ENCODE measurements at places on chromosomes 2 and 18.

GRCh38 chr18:13233787-13234783, 15.5 kb downstream of the LDLRAD4 start:
- DNase-seq = no peak

- no peak for DNase-seq
These were observed 126.0 kb downstream of the GLI2 start for GRCh38 chr2:120861576-120862191.

DNA sequence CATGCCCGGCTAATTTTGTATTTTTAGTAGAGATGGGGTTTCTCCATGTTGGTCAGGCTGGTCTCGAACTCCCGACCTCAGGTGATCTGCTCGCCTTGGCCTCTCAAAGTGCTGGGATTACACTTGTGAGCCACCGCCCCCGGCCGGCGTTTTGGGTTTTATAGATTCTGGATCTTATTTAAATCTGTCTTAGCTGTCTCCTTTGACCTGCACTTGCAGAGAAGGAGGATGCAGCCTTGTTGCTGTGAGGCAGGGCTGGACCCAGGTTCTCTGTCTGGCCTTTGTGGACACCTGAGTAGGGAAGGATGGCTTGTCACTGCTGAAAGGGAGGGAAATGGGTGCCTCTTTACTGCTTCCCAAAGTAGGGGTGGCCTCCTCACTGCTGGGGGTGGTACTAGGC, 83.0 kb upstream of the HS6ST1 start:
- no peak for DNase-seq

DNA sequence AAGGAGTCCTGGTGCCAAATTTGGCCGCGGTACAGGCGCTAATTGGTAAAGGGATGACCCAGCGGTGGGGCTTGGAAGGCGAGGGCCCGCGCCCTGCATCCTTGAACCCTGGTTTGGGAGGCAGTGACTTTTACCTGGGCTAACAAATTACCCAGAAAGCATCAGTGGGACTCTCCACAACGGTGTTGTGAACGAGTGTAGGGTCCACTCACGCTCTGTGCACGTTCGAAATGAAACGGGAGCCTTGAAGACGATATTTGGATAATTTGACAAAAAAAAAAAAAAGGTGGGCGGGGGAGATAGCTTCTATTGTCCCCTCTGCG, 3.0 kb upstream of the PAX3 start:
- DNase-seq = no peak

GRCh38 chr18:10322435-10322834, 132.0 kb upstream of the APCDD1 start:
- DNase-seq = no peak

GRCh38 chr2:24080701-24081100, 3.9 kb downstream of the TP53I3 start:
- DNase-seq = no peak

- peak; percentile 90 for DNase-seq
These were observed 53.7 kb upstream of the ARL4C start for GRCh38 chr2:234550511-234551107.

GRCh38 chr2:72150861-72151356, 3.2 kb upstream of the CYP26B1 start:
- DNase-seq = no peak

GRCh38 chr18:56189615-56190014, 448.8 kb downstream of the TXNL1 start:
- no peak for DNase-seq

- no peak for DNase-seq
These were observed 168.3 kb downstream of the PRPF40A start for GRCh38 chr2:152548996-152549395.

GRCh38 chr2:113133704-113134598, 6.6 kb downstream of the IL1RN start:
- peak; percentile 8 for DNase-seq

DNA sequence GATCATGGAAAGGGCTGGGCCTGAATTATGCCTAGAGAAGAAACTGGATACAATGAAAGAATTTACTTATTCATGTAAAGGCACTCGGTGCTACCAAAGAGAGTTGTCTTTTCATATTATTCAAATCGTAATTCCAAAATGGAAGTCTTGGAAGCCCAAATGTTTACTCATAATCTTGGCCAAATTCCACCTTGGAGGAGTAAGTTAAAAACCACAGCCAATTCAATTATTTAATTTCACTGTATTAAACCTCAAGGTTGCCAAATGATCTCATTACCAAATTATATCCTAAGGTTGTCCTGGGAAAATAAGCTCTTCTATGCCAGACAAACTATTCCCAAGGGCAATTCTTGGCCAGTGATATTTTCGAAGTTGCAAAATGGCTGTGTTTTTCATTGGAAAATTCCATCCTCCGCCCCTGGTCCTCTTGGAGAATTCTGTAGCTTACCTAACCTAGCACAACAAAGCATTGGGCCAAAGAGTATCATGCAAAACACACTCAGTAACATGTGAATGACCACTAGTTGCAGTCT, 11.1 kb upstream of the VPS4B start:
- no peak for DNase-seq

DNA sequence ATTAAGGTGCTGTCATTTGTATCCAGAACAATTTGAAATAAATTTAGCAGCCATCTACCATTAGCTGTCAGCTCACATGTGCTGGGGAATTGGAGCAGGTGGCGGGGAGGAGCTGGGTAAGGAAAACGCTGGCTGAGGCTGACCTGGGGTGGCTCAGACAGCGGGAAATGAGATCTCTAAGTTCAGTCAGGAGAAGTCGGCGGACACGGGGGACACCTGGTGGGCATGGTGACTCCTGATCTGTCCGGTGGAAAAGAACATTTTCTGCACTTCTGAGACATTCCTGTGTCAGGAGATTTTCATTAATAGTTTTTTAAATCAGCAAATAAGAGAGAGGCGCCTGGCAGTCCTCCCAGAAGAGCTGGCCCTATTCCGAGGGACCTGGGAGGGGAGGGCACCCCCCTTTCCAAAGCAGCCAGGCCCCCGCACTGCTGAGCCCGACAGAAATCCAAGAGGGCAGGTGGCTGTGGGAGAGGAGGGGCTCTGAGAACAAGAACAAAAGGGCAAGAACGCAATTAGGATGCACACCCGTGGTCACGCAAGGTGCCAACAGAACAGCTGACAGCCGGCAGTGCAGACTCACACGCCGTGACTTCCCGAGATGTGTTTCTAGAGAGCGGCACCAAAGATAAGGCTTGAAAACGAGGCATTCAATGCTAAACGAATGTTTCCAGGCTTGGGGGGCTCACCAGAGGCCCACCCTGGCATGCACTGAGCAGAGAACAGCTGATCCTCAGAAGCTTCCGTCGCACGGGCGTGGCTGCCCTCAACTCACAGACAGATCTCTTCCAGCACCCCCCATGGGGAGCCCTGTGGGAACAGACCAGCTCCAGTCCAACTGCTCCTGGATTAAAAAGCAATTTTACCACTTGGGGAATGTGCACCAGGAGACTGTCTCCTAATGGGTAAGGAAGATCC, 26.4 kb downstream of the SLC66A2 start:
- DNase-seq = no peak

DNA sequence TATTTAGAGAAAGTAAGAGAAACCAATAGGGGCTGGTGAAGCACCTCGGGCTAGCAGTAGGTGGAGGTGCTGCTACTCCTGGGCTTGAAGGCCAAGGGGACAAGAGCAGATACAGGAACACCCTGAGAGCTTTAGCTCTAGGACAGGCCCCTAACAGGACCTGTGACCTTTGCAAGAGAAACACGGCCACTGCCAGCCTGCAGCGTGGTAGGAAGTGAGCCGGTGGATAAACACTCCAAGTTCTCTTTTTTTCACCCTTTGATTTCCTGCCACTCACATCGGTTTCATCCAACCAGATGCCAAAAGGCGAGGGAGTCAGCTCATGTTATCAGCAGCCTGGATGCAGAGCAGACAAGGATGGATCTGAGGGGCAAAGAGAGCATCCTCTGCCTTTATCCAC, 66.8 kb upstream of the SPRED2 start:
- DNase-seq = no peak

- peak; percentile 93 for DNase-seq
These were observed 103.0 kb downstream of the HNRNPLL start for GRCh38 chr2:38499548-38500282.

DNA sequence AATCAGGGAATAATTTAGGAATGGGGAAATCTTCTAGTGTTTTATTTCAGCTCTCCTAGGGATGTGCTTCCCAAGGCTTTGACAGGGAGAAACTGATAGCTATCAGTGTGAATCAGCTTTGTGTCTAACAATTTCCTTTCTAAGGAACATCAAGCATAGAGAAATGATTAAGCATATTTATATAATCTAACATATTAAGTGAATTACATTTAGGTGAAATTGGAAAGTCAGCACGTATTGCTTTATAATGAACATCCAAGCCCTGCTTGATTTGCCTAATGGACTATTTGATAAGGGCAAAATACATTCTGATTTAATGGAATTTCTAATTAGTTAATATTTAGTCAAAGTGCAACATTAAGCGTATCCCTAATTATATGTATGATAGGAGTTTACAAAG, 19.5 kb upstream of the TSPYL6 start:
- no peak for DNase-seq

DNA sequence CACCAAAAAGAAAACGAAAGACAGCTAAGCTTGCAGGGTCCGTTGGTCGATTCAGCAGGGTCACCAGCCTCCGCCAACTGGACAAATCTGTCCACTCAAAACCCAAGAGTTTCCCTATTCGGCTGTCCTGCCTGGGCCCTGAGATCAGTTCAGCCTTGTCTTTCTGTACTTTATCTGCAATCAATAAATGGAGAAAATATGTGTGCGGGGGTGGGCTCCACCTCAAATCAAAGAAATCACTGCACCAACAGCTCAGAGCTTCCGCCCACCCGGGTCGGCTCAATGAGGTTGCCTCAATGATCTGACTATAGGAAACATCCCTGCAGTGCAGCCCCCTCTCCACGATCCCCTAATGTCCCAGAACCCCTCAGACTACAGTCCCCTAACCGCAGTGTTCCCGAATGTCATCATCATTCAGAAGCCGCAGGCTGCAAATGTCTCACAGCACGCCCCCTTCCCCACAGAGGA, 447 bp downstream of the GGCX start:
- no peak for DNase-seq

DNA sequence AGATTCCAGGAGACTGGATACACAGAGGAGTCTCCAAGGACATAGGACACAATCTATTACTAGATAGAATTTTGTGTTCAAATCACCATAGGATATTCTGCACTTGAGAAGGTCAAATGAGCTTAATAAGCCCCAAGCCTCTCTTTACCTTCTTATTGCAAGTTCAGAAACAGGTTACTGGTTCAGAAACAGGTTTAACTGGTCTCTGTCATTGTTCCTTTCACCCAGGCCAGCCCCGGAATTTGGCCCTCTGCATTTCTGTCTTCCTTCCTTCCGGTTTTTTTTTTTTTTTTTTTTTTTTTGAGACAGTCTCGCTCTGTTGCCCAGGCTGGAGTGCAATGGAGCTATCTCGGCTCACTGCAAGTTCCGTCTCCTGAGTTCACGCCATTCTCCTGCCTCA, 700.2 kb downstream of the EPHA4 start:
- no peak for DNase-seq

- DNase-seq = no peak
These were observed 74.3 kb downstream of the PRKCE start for GRCh38 chr2:45725731-45726130.

DNA sequence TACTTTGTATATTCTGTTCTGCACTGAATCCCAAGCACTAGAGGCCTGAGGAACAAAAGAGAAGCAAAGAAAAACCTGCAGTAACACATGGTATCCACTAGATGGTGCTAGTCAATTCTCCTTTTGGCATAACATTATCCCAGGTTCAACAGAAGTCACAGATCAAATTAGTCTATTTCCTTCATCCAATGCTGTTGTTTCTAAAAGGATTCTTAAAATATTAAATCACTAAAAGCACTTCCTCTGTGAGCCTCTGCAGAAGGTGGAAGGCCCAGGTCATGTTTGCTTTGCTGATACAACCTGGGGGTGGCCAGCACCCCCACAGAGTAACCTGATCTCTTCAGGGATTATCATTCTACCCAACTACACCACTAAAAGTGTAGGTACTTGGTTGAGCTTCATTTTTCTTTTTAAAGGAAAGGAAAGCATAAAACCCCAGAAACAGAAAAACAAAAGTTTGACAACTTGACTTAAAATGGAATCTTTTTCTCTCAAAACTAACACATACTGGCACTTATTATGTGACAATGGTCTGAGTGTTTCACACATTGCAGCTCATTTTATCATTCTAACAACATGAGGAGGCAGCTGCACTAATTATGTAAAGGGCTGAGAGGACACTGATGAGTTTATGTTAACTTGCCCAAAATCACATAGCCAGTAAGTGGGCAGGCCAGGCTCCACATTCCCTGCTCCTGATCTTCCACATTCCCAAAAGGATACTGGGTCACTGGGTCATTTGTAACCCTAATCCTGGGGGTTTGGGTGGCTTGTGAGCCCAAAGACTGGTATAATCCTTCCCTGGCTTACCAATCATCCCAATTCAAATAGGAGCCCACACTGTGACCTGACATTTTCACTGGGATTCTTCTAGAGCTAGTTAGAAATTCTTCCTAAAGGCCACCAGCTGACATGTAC, 66.8 kb upstream of the DNER start:
- DNase-seq = peak; percentile 71

GRCh38 chr18:2027016-2027415, 544.3 kb downstream of the METTL4 start:
- no peak for DNase-seq

DNA sequence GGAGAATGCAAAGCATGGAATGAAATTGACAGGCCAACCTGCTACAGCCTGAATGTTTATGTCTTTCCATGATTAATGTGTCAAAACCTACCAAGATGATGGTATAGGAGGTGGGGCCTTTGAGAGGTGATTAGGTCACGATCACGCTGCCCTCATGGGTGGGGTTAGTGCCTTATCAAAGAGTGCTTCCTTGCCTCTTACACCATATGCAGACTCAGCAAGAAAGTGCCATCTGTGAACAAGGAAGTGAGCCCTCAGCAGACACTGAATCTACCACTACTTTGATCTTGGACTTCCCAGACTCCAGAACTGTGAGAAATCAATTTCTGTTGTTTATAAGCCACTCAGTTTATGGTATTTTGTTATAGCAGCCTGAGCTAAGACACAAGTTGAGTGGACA, 147.5 kb upstream of the BCL2L11 start:
- DNase-seq = no peak

DNA sequence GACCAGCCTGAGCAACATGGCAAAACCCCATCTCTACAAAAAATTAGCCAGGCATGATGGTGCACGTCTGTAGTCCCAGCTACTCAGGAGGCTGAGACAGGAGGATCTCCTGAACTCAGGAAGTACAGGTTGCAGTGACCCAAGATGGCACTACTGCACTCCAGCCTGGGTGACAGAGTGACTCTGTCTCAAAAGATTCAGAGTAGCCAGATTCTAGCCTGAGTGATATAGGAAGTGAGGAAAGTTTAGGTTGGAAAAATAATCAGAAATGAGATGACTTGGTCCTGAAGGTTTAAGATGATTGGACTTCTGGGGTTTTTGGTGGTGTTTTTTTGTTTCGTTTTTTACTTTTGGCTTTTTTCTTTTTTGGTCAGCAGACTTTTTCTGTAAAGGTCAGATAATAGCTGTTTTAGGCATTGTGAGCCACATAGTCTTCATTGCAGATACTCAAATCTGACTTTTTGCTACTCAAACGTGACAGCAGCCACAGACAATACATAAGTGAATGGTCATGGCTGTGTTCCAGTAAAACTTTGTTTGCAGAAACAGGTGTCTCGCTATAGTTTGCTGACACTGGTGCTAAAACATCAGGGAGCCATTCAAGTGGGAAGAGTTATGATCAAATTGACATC, 104.1 kb upstream of the UBXN4 start:
- DNase-seq = no peak

- DNase-seq = peak; percentile 62
These were observed 27.3 kb downstream of the GKN2 start for GRCh38 chr2:68925295-68925896.

GRCh38 chr18:11316546-11316945, 167.2 kb upstream of the PIEZO2 start:
- DNase-seq = no peak

Measured in mesendoderm (in vitro differentiated cells).